ENCODE measurements at places on chromosomes 6 and 20. TPM values are rescaled to one million over a fixed set of nuclear protein-coding genes. Genes with fewer than 3 reads are reported as not detected.

DNA sequence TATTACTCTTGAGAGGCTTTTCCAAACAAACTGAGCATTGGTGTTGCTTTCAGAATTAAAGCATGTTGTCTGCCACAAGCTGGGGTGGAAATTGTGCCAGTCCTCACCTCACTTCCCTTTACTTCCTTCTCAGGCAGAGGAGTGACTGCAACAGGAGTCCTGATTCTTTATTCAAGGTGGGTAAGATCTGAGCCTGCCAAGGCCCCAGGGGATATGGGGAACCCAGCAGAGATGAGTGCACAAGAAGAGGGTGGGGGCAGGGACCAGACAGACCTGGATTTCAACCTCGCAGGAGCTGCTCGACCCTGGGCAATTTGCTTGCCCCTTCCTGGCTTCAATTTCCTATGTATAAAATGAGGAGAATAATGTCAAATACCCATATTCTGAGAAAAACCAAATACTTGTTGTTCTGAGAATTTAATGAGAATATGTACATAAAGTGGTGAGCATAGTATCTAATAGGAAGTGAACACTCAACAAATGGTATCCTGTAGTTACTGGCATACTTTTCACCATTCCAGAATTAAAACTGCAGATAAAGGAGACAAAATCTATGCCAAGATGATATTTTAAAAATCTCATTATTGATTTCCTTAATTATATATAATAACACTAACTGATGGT lies 17.8 kb downstream of the MAN1A1 start:
- no peak for DNase-seq

DNA sequence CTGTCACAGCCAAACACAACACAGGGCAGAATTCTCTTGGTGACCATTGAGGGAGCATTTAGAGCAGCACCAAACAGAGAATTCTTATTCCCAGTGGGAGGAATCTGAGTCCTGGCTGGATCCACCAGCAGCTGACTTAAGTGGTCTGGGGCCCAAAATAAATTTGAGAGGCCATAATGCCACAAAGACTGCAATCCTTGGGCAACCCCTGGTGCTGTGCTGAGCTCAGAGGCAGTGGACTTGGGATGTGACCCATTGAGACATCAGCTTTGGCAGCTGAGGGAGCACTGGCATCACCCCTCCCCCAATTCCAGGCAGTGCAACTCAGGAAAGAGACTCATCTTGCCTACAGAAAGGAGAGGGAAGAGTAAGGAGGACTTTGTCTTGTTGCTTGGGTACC lies 48.6 kb upstream of the THBS2 start:
- DNase-seq: no peak

Gene C20orf173
- not detected for total RNA-seq

DNA sequence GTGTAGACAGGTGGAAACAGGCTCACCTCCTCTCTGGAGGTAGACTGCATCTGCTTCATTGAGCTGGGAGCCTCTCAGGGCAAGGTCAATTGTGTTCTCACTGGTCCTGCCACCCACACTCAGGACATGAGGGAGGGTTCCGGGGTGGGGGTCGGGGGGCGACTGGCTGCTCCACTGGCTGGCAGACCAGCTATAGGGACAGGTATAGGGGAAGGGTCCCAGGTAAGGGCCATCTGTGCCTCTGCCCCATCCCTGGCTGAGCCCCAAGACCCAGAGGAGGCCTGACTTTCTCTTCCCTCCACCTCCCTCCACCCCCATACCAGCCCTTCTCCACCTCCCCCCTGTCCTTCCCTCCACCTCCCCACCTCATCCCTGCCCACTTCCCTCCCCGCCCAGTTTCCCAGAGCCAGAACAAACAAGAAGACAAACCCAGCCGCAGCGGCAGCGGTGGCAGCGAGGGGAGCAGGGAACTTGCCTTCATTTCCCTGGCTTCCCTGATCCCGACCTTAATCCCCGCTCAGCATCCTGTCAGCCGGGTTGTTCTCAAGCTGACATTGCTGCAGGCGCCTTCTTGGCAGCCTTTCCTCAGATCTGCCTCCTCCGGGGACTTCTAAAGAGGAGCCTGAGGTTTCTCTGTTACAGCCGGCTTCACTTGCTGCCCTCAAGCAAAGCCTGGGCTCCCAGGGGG lies 18.3 kb upstream of the FOXP4 start:
- DNase-seq: peak; percentile 18

GRCh38 chr6:97461218-97461617 lies 178.2 kb upstream of the MMS22L start:
- no peak for DNase-seq

Gene GPLD1
- total RNA-seq: 10.2 TPM

GRCh38 chr6:75484535-75484934 lies 9.1 kb downstream of the FILIP1 start:
- no peak for DNase-seq

DNA sequence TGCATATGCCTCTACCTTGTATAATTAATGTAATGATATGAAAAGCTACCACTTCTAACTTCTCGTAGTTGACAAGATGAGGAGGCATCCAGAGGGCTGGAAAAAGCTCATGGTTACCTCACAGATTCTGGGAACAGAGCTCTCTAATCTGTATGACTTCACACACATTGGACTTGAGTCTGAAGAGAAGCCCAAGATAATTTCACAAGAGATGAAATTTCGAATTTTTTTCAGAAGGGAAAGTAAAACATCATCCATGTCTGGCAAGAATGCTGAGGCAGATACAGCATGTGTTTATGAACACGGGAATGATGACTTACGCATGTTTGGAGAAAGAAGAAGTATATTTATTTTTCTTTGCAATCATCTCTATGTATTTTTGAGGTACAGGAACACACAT lies 141.8 kb upstream of the TENT5A start:
- DNase-seq: peak; percentile 71

Gene WFDC2
- 0.39 TPM for total RNA-seq

Gene C4A
- total RNA-seq: 5.8 TPM

Gene TNXB
- 64.4 TPM for total RNA-seq

- no peak for DNase-seq
Observed at GRCh38 chr20:18007534-18008292, 38.9 kb downstream of the MGME1 start.

Gene FAM83C
- 7.7 TPM for total RNA-seq

Gene FOXS1
- total RNA-seq: 1.4 TPM

Gene DBNDD2
- total RNA-seq: 10.3 TPM

DNA sequence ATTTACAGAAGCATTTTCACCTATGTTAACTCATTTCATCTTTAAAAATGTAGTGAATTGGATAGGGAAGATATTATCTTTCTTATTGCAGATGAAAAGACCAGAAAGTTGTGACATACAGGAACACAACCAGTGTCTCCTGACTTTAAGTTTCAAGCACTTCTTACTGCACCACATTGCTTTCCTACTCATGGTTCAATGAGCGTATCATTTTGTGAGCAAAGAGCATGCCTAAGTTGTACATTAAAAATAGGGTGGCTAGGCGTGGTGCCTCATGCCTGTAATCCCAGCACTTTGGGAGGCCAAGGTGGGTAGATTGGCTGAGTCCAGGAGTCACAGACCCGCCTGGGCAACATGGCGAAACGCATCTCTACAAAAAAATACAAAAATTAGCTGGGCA lies 21.2 kb upstream of the RNGTT start:
- DNase-seq: no peak

Gene KHDC1
- total RNA-seq: 1.2 TPM

Gene ME1
- 11.4 TPM for total RNA-seq

DNA sequence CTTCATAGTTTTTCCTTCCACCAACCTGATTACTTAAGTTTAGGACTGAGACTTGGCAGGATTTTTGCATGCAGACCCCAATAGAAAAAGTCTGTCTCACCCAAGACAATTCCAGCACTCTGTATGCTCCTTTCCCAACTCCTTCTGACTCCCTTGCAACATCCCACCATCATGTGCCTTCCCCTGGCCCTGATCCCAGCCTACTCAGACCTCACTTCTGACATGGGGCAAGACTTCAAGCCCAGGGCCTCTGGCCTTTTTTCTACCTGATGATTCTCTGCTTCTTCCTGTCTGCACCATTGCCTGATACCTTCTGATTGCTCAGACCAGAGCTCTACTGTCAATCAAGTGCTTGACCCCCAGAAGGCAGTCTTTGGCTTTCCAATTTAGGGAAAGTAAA lies 96.6 kb downstream of the HAO1 start:
- no peak for DNase-seq

Gene ZNF343
- total RNA-seq: 17.4 TPM

Gene PRL
- total RNA-seq: 0.39 TPM

DNA sequence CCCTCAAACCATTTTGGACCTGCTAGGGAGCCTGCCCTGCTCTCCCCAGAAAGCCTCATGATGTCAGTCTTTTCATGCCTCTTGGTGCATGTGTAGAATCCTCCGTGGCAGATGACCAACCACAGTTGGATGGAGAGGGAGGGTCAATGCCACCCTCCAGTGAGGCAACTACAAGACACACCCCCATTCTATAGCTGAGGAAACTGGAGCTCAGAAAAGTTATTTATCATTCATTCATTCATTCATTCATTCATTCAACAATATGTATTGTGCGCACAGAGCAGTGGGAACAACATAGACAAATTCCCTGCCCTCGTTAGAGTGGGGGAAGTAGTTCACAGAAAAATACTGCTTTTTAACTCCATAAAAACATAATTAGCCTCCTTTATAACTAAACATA lies 16.8 kb downstream of the SNRPB start:
- no peak for DNase-seq

Gene LY86
- total RNA-seq: 3.7 TPM

DNA sequence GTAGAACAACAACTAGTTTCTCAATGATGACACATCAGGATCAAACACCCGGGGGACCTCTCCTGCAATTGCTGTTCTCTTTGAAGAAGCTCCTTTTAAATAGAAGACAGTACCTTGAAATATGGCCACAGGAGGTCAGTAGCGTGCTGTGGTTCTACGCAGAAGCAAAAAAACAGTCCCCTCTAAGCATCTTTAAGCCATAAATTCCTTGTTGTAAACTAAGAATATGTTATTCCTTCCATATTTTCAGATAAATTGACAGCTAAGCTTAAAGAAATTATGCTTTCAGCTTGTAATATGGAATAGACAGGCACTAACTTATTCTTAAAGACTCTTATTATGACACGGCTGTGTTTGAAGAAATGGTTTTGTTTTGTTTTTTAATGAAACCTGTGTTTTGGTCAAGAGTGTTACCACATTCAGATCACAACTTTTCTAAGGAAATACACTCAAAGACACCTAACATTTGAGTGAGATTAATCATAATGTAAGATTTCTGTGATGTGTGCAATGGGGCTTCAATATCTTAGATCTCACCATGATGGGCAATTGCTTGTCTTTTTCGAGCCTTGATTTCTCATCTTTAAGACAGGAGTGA lies 49.7 kb upstream of the IL20RA start:
- peak; percentile 77 for DNase-seq

- no peak for DNase-seq
Observed at GRCh38 chr6:53805016-53805415, 10.2 kb downstream of the LRRC1 start.

Gene EPB41L2
- total RNA-seq: 187 TPM

DNA sequence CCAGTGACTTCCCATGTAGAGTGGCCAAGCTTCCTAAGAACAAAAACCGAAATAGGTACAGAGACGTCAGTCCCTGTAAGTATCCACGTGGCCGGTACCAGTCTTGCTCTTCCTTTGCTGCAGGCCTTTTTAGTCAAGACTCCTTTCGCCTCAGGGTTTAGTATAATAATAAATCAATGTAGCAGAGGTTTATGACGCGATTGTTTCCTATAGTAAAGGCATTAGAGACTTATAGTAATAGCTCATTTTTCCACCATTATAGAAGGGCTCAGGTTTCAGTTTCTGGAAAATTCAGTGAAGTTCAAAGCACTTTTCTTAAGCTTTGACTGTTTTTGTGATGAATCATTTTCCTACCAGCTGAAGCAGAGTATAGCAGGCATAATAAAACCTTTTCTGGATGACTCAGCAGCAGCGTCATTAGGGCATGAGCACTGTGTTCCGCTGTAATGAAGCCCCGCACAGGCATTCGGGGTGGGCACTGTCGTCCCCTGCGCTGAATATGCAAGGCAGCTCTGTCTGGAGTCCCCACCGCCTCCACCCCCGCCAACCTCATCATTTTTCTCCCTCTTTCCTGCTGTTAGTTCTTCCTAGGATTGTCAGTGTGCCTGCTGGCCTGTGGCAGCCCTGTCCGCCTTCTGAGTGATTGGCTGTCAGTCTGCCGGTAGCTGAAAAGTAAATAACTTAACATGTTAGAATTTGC lies 51.3 kb downstream of the PTPN1 start:
- DNase-seq: no peak

DNA sequence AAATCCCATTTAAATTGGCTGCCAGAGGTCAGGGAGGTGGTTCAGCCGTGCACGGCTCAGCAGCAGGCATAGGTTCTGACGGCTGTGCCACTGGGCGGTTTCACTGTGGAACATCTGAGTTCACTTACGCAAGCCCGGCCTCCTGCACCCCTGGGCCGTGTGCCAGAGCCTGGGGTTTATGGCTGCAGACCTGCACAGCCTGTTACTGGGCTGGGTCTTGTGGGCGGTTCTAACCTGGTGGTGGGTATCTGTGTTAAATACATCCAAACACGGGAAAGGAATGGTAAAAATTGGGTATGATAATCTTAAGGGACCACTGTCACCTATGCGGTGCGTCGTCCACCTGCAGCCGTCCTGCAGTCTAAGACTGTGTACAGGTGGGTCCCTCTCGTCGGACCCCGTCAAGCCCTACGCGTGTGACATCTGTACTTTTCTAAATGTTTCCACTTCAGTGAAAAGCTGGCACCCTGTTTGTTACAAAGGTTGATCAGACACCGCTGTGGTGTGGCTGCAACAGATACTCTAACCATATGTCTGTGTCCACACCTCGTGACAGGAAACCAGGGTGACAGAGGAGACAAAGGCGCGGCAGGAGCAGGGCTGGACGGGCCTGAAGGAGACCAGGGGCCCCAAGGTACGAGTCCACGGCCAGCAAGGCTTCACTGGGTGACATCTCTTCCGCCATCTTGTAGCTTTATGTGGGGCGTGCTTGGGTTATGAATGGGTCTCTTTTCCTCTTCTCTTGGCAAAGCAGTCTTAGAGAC lies 21.5 kb downstream of the COL9A3 start:
- DNase-seq: no peak

DNA sequence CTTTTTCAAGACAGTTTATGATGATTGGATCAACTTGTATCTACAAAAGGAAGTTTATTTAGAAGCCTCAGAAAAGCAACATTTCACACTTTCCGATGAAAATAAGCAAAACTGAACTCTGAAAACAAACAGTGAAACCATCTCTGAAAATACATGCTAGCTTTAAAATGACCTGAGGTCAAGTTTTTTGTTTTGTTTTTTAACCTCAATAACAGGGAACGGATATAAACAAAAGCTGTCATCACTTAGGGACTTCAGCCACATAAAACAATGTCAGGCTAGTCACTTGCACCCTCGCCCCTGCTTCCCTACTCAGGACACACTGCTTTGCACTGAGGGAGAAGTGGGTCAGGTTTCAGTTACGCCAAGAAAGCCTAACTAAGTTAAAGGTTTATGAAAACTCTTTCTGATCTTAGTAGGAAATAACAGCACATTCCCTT lies 11.6 kb downstream of the BACH2 start:
- DNase-seq: no peak

GRCh38 chr6:17475606-17476244 lies 82.3 kb downstream of the CAP2 start:
- no peak for DNase-seq

Gene APOBEC2
- total RNA-seq: 60.6 TPM

Gene GMPR
- 12.8 TPM for total RNA-seq

GRCh38 chr6:82712389-82712788 lies 348.8 kb downstream of the TPBG start:
- DNase-seq: no peak
